H4 (cell line): ENCODE measurements at places on chromosomes 4 and X. TPM values are rescaled to one million over a fixed set of nuclear protein-coding genes. Genes with fewer than 3 reads are reported as not detected.

Gene GAGE12J
- total RNA-seq: not detected in 2 replicates

Gene GYG2
- total RNA-seq: 7.2 and 9.6 TPM in 2 replicates

GRCh38 chr4:178976861-178977260, 1534.6 kb upstream of the AGA start:
- no peak for DNase-seq

GRCh38 chrX:19785647-19786046, 101.8 kb downstream of the SH3KBP1 start:
- DNase-seq: no peak

Gene XPNPEP2
- 0.12 TPM in 1 of 2 replicates, not detected in the other for total RNA-seq

Gene AFF2
- under 0.01 and 0.10 TPM in 2 replicates for total RNA-seq

Gene PCDH18
- 78.9 and 106 TPM in 2 replicates for total RNA-seq

GRCh38 chr4:97942951-97943350, 200.3 kb downstream of the STPG2 start:
- DNase-seq: no peak

GRCh38 chr4:124037236-124037635, 640.6 kb downstream of the SPRY1 start:
- no peak for DNase-seq

Gene TSPAN7
- total RNA-seq: 8.8 and 14.6 TPM in 2 replicates

DNA sequence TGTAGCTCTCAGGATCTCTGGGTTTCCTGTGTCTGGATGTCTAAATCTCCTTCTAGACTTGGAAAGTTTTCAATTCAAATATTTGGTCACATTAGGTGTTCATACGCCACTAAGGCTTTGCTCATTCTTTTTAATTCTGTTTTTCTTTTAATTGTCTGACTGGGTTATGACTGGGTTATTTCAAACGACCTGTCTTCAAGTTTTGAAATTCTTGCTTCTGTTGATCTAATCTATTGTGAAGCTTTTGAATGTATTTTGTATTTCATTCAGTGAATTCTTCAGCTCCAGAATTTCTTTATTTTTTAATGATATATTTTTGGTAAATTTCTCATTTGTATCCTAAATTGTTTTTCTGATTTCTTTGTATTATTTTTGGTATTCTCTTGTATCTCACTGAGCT, 81.0 kb upstream of the PCDH10 start:
- no peak for DNase-seq

DNA sequence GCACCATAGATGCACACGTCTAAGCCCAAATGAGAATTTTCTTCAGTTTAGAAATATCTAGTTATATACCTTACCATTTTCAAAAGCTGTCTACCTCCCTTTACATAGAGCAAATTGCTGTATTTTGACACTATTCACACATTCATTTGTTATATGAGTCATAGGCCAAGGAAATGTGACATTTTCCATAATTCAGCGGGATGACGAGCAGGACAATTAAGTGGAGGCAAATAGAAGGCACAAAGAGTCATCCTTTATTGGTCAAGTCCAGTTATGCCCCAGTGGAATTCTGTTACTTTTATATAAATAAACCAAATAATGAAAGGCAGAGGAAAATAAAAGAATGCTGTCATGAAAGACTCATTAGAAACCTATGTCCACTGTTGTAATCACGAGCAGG, 27.9 kb downstream of the FGF13 start:
- no peak for DNase-seq

DNA sequence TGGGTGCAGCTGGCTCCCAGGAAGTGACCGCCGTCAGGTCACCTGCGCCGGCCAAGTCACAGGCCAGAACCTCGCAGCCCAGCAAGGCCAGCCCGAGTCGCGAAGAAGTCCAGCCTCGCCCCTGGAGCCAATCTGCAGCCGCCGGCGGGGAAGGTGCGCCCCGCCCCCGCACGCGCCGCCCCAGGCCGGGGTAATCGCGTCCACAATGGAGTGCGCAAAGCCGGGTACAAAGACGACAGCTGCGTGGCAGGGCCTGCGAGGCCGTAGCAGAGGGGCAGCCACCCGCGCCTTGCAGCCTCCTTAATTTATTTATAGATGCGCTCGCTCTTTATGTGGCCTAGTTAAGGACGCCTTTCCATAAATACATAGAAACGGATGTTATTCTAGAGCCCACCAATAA, 139.4 kb upstream of the CPEB2 start:
- no peak for DNase-seq

GRCh38 chr4:22217480-22217879, 268.9 kb upstream of the KCNIP4 start:
- no peak for DNase-seq

DNA sequence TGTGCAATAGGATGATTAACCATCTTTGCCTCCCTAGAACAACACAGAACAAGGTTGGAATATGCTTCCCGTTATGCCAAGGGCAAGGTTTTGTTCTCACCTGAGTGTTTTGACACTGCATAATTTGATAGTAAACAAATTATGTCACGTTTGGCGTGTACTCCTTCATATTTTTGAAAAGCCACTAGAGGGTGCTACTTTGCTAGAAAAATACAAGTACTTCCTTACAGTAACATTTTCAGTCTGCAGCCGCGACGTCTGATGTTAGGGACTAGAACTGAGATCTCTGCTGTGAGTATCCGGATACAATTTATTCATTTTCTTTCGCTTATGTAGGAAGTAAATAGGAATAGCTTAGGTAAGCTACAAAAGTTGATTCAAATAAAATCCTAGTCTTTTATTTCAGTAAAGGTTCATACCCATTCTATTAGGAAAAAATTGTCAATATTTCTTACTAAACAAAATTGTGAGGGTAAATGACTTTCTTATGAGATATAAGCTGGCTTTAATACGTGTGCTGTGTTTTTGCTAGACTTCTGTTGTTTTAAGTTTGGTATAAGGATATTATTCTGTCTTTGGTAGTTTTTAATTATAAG, 181.1 kb upstream of the WDFY3 start:
- DNase-seq: peak; percentile 67

Gene CFAP299
- total RNA-seq: 0.21 TPM in 1 of 2 replicates, not detected in the other

- DNase-seq: no peak
Measured at GRCh38 chr4:147863111-147863747, 131.3 kb downstream of the ARHGAP10 start.

Gene EXOC1L
- not detected in 2 replicates for total RNA-seq

DNA sequence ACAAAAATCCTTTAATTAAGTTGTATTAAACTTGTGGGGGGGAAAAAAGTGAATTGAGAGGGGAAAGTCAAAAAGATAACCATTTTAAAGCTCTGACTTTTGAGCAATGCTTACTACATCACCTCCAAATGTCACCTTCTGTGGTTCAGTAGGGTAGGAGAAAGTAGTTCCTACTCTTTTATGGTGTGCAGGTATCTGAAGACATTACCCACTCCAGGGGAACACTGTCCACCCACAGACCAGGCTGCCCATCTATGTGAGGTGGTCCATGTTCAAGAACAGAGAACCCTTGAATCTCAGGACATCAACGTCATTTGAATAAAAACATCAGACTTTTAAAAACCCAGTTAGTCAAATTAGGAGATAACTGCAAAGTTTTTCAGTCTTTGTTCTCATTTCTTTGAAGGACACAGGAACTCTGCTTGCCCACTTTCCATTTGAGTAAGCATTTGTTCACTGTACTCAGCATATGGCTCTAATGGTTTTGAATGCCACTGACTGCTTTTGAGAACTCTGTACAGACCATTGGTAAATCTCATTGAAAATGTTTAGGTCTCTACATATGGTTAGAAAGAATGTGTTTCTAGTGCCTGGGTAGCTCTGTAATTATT, 18.4 kb downstream of the NMU start:
- DNase-seq: no peak

Gene SLC7A11
- 135 and 181 TPM in 2 replicates for total RNA-seq

Gene POU3F4
- total RNA-seq: 0.79 and 0.82 TPM in 2 replicates

Gene S100G
- not detected in 2 replicates for total RNA-seq

Gene SLC6A8
- total RNA-seq: 21.7 and 43.3 TPM in 2 replicates

DNA sequence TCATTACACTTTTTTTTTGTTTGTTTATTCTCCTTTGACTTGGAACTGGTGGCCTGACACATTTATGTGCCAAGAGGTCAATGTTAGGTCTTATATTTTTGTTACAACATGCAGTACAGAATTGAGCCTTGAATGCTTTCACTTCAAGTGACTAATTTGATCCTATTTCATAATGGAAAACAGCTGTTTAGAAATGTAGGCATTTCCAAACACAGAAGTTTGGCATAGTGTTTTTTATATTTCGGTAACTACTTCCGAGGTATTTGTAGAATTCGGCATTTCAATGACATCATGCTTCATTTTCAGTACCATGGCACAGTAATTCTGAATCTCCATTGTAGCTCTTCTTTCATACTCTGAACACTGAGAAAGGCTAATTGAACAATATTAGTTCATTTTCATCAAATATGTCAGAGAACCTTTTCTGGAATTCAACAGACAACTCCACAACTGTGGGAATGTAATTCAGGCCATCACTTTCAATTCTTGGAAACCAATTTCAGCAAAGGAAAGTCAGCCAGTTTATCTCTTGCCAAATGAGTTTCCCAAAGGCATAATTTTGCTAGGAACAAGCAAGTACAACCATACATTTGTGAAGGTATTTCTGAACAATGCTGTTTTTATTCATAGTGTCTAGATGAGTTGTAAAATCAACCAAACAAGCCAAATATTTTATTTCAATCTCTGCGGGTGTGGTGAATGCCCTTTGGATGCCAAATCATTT, 11.4 kb downstream of the FAM120C start:
- DNase-seq: no peak

- DNase-seq: no peak
Measured at GRCh38 chr4:79662651-79663050, 254.6 kb upstream of the GK2 start.

- no peak for DNase-seq
Measured at GRCh38 chr4:88606832-88607231, 14.6 kb downstream of the HERC3 start.

DNA sequence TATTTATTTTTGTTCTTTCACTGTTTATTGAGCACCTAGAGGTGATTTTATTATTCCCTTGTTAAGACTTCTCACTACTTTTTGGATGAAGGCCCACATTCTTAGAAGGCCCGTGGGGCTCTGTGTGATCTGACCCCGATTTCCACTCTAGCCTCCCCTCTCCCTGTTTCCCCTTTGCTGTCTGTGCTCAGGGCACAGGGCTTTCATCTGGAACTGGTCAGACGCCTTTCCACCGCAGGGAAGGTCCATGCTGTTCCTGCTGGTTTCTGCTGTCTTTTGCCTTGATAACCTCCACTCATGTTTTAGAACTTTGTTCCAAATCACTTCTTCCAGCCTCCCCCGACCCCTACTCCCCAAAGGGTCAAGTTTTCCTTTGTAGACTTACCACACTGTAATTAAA, 31.3 kb upstream of the ANAPC4 start:
- no peak for DNase-seq

DNA sequence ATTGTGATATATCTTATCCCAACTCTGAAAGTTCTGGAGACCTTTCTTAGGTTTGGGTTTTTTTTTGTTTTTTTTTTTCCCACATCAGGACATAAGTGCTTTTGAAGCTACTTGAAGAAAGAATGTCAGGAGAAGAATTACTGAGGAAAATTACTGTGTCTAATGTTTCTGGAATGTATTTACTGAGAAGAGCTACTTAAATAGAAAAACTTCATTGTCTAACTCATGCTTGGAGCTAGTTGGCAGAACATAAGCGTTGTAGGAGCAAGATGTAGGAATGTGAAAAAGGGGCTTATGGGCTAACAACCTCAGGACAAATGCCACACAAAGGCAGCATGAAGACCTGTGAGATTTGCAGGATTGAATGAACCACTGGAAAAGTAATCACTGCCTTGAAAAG, 166.6 kb upstream of the GLRA2 start:
- DNase-seq: no peak

- DNase-seq: no peak
Measured at GRCh38 chr4:5995901-5996623, 22.2 kb downstream of the C4orf50 start.

Gene MEPE
- total RNA-seq: not detected in 2 replicates

Gene HSD17B10
- 152 TPM in 2 replicates for total RNA-seq
